ENCODE measurements at places on chromosomes 4 and X.

DNA sequence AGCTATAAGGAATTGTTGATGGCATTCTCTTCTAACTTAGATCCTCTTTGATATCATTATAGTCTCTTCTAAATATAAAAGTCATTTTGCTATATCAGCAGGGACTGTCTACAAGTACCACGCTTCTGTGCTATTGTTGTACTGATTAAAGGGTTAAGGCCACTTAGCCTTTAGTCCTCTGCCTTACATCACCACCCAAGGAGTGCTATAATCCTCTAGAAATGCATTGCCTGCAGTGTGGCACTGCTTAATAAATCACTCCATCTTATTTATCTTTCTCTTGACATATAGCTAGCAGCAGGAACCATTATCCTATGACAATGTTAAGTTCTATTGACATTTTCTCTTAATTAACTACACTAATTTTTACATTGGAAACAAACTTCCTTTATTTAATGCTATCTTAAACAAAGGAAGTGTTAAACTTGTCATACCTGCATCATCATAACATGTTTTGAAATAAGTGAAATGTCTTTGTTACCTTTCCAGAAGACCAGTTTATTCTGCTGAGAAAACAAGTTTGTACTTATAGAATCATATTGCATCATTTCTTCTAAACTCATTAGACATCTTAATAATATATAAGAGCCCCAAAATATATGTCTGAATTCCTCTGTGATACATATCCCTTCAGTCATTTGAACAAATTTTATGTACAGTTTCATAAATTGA lies 360.9 kb upstream of the ATOH1 start:
- no peak for DNase-seq

GRCh38 chrX:25034889-25035288 lies 19.1 kb upstream of the ARX start:
- DNase-seq: no peak

DNA sequence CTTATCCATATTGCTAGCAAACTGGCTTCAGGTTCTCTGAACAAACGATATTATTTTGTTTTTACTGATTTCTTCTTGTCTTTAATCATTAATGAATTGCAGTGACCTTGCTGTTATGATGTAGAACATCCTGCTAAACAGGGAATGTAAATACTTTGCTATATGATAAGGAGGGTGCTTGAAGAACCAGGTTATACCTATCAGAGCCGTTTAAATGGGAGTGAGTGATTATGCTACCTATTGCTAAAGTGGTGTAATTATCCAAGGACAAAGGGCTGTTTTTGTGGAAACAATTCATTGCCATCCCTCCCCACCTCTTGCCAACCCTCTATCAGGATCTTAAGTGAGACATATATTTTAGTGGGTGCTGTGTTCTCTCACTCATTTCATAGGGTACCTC lies 788.9 kb downstream of the RPA4 start:
- no peak for DNase-seq

DNA sequence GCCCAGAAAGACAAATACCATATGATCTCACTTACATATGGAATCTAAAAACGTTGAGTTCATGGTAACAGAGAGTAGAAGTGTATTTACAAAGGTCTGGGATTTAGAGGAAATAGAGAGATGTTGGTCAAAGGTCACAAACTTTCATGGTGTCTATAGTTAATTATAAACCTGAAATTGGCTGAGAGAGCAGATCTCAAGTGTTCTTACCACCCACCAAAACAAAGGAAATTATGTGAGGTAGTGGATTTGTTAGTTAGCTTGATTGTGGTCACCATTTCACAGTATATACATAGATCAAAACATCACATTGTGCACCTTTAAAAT lies 186.8 kb downstream of the NWD2 start:
- no peak for DNase-seq

DNA sequence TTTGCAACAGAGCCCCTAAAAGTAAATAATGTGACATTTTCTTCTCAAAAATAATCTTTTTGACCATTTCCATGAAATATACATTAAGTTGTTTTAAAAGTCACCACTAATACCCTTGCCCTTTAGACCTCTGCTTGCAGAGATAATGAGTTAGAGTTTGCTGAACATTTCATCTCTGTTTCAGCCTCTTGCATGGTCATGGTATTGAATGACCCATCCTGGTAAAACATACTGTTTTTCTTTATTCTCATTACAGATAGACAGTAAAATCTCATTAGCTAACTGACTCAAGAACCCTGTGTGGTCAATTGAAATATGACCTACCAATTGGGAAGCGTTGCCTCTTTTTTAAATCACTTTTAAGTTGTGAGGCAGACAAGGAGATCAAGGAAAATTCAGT lies 916.7 kb downstream of the PDHA2 start:
- no peak for DNase-seq

- no peak for DNase-seq
Measured at GRCh38 chr4:3244002-3244401, 5.0 kb upstream of the MSANTD1 start.

- DNase-seq: no peak
Measured at GRCh38 chrX:1111601-1112300, 100.7 kb downstream of the CRLF2 start.

DNA sequence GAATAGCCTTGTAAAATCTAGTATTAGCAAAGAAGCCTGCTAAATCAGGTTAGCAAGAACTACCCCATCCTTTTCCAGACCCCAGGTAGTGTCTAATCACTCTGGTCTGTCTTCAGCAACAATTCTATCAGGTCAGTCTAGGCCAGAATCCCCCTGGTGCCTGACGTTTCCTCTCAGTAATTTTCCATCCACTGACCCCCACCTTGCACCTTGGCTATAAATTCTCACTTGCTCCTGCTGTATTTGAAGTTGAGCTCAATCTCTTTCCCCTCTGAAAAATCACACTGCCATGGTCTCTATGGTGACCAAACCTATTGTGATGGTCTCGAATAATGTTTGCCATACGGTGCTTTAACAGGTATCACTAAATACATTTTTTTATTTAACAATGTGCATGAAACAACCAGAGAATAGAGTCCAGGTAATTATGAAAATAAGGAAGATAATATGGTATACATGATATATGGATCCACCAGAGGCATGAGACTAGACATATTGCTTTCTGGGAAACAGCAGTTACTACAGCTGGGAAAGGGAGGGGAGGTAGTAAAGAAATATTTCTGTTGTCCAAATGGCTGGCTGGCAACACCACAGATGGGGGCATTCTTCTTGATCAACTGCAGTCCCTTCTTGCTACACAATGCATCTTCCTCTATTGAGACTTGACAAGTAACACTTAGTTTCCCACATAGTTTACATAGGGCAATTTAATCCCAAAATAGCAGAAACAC lies 33.8 kb downstream of the CXCL1 start:
- no peak for DNase-seq

- DNase-seq: no peak
Measured at GRCh38 chr4:85478576-85478975, 3.6 kb downstream of the ARHGAP24 start.

DNA sequence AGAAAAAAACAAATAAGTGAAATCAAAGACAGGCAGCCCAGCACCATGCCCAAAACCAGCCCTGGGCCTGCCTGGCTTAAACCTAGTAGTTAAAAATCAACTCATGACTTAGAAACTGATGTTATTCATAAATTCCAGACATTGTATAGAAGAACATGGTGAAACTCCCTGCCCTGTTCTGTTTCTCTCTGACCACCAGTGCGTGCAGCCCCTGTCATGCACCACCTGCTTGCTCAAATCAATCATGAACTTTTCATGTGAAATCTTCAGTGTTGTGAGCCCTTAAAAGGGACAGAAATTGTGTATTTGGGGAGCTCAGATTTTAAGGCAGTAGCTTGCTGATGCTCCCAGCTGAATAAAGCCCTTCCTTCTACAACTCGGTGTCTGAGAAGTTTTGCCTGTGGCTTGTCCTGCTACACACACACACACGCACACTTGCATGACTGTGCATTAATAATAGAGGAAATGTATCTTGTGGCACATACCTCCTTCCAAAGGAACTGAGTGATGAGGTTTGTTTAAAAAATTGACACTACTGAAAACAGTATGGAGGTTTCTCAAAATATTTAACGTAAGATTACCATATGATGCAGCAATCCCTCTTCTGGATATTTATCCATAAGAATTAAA lies 39.2 kb upstream of the UGT2B7 start:
- no peak for DNase-seq

DNA sequence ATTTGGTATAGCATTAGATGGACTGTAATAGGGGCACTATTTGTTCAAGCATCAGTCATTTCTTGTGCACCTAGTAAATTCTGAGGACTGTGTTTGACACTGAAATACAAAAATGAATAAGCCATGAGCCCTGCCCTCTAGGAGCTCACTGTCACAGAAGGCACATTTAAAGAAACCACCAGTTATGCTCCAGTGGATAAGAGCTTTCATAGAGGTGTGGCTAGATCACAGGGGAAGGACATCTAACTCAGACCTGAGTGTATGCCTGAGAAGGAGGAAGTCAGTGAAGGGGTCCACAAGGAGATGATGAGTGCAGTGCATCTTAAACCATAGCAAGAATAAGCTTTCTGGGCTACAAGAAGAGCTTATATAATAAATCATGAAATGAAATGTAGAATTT lies 40.1 kb downstream of the BTC start:
- no peak for DNase-seq

- DNase-seq: no peak
Measured at GRCh38 chr4:122906859-122907305, 15.5 kb downstream of the NUDT6 start.

DNA sequence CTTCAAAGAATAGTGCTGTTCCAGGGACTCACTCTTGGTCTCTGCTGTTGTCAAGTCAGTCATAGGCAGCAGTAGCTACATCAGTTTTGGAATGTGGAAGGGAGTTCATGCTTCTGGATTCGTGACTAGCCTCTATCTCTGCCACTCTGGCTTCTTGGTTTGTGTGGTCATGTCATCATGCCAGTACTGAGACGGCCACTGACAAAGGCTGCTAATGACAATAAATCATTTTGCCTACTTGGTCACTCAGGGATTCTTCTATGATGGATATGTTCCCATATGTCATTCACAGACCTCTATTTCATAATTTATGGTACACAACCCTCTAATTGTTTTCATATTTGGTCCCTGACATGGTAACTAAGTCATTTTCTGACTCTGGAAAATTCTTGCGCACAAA lies 450.8 kb upstream of the BOD1L1 start:
- DNase-seq: no peak

DNA sequence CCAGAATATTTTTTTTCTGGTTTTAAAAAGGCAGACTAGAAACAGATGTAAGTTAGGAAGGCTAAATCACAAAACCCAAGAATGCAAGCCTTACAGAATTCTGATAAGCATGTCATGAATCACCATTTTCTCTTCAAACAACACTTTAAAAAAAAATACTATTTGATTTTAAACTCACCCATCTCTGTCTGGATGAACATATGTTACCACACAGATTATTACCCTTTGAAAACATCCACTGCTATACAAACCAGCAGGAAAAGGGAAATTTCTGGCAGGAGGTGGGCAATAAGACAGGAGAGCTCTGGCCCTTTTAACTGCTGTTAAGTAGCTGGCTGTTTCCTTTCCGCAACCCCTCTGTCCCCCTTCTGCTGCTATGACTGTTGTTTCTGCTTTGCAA lies 317.7 kb upstream of the NOCT start:
- no peak for DNase-seq

GRCh38 chr4:98603683-98604521 lies 54.5 kb downstream of the TSPAN5 start:
- DNase-seq: no peak

DNA sequence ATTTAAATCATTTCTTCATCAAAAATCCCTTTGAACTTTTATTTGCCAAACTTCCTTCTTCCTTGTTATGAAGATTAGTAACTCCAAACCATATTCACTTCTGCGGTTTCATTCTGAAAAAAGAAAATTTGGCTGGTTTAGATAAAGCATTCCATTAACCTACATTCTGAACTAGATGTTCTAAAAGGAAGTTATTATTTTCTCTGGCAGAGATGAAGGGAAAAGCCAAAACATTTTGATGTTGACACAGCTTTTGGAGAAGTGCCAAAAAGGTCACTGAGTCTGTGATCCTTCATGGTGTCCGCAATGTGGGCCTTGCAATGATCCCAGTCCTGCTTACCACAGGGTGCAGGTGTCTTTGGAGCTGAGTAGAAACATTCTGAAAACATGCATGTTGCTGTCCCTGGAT lies 36.0 kb downstream of the CXCL8 start:
- DNase-seq: no peak

DNA sequence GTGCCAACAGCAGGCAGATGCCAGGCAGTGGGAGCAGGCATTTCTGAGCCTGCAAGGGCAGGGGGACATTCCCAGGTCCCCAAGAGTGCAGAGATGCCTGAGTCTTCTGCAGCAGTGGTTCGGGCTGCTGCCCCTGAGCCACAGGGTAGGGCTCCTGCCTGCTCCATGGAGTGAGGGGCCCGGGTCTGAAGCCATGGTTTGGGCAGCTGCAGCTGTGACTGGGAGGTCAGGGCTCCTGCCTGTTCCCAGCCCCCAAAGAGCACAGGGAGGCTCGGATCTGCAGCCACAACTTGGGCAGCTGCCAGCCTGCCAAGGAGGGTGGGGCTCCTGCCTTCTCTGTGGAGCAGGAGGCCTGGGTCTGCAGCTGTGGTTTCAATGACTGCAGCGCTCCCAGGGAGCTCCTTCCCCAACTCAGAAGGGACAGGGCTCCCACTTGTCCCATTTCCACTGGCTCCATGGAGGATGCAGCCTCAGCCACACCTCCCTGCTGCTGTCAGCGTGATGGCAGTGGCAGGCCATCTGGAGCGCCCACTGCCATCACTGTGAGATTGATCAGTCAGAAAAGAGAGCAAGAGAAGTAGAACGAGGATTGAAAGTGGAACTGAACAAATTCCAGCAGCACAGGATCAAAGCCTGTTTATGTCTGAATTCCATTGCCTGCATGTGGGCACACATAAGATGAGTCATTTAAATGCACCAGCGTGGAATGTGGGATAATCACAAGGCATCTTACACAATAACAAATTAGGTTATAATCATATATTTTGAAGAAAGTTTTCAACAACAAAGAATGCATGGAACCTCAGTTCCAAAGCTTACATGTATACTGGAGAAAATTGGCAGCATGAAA lies 93.1 kb upstream of the CXorf51A start:
- no peak for DNase-seq

GRCh38 chr4:158346576-158346975 lies 136.3 kb downstream of the TMEM144 start:
- DNase-seq: no peak

- no peak for DNase-seq
Measured at GRCh38 chr4:153218961-153219360, 14.7 kb downstream of the TRIM2 start.

GRCh38 chrX:119145241-119145653 lies 17.6 kb upstream of the KIAA1210 start:
- no peak for DNase-seq

- no peak for DNase-seq
Measured at GRCh38 chr4:144449611-144450010, 196.3 kb upstream of the HHIP start.

GRCh38 chrX:65900850-65901844 lies 138.7 kb downstream of the VSIG4 start:
- no peak for DNase-seq

- DNase-seq: no peak
Measured at GRCh38 chr4:150176547-150176946, 98.3 kb downstream of the DCLK2 start.

GRCh38 chr4:183962419-183962818 lies 57.3 kb downstream of the STOX2 start:
- DNase-seq: no peak

Measured in activated T-cell treated with anti-CD3 and anti-CD28 coated beads for 24 hours (primary cell).